Urothelium cell line (cell line): ENCODE measurements at places on chromosomes 3 and 15.

DNA sequence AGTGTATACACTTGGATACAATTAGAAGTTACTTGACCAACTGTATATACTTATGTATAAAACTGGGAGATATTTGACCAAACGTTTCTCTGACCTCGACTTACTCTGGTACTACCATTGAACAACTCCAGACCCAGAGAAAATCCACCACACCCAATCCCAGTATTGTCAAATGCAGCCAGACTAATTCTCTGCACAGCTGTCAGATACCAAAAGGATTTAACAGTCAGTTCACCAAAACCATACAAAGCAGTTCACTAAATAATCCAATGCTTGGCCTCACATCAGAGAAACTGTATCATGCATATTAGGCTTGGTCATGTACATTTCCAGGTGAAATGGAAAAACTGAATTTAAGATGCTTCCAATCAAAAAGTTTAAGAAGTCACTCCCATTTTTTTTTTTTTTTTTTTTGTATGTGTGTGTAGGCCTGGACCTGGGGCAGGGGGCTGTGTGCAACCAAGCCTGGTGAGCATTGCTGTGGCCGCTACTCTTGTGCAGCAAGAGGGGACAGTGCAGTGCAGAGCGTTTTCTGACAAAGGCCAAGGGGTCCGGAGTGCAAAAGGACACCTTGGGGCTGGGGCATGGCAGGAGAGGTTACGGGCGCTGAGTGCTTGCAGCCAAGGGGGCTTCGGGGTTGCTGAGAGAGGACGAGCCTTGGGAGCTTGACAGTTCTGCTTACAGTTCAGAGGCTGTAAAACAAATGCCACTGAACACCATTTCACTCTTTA lies 1.4 kb downstream of the TOMM70 start:
- DNase-seq: no peak

- DNase-seq: no peak
Observed at GRCh38 chr15:74768099-74768770, 13.6 kb upstream of the CSK start.

DNA sequence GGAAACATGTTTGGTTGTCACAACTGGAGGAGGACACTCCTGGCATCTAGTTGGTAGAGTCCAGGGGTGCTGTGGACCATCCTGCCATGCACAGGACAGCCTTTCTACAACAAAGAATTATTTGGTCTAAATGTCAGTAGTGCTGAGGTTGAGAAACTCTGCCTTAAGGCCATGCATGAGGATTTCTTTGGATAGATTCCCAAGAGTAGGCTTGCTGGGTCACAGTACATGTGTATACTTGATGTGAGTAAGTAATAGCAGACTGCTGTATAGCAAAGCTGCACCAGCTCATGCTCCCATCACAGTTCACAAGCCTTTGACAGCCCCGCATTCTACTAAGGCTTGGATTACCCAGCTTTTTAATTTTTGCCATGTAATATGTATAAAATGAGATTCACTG lies 151.3 kb downstream of the MFSD1 start:
- no peak for DNase-seq

DNA sequence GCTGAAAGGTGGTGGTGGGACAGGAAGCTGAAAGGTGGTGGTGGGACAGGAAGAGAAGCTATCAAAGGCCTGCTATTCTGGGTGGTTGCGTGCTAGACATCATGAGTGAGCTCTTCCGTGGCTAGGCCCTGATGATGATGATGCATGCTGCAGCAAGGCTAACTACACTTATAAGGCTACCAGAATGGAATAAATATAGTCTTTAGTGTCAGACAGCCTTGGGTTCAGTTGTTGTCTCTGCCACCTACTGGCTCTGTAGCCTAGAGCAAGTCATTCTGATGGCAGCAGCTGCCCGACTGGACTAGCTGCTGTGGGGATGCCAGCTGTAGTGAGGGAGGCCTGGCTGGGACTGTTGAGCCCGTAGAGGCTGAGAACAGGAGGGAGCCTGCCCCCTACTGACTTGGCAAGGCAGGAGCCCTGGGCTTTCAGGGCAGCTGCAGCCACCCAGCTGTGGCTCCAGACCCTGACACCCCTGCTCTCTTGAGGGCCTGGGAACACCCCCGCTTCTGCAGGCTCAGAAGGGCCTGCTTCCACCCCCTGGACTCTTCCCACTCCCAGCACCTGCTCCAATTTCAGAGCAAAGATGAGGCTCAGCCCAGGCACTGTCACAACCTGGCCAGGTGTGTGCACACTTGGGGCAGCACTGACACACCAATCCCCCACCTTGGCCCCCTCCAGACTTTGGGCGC lies 21.4 kb upstream of the ZBED2 start:
- no peak for DNase-seq

- peak; percentile 56 for DNase-seq
Observed at GRCh38 chr15:64774629-64775493, 528 bp downstream of the RBPMS2 start.

- DNase-seq: no peak
Observed at GRCh38 chr15:88257311-88258092, 963 bp upstream of the NTRK3 start.

DNA sequence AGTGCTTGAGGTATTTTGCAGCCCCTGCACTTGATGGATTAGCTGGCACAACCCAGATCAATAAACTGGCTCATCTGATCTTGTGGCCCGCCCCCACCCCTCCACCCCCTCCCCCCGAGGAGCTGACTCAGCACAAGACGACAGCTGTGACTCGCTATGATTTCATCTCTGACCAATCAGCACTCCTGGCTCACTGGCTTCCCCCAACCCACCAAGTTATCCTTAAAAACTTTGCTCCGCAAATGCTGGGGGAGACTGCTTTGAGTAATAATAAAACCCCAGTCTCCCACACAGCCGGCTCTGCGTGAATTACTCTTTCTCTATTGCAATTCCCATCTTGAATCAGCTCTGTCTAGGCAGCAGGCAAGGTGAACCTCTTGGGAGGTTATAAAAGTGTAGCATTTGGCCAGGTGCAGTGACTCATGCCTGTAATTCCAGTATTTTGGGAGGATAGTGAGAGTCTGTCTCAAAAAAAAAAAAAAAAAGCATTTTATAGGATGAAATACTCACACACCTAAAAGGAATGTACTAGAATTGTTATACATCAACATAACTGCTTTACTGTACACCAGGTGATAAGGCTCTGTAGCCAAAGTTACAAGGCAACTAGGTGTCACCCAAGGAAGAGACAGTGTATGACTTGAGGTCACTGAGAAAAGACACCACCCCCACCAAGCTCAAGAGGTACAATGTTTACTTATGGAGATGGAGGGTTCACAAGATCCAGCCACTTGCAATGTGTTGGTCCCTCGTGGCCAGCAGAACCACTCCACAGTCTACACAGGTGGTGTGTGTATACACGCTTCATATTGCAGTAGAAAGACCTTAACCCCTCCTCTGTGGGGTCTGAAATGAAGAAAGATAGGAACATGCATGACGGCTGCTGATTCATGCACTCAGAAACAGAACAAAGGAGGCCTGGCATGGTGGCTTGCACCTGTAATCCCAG lies 8.6 kb downstream of the ZNF445 start:
- peak; percentile 41 for DNase-seq

- DNase-seq: no peak
Observed at GRCh38 chr3:64730681-64731080, 42.9 kb upstream of the ADAMTS9 start.

GRCh38 chr3:21041621-21042020 lies 709.4 kb downstream of the ZNF385D start:
- DNase-seq: no peak

DNA sequence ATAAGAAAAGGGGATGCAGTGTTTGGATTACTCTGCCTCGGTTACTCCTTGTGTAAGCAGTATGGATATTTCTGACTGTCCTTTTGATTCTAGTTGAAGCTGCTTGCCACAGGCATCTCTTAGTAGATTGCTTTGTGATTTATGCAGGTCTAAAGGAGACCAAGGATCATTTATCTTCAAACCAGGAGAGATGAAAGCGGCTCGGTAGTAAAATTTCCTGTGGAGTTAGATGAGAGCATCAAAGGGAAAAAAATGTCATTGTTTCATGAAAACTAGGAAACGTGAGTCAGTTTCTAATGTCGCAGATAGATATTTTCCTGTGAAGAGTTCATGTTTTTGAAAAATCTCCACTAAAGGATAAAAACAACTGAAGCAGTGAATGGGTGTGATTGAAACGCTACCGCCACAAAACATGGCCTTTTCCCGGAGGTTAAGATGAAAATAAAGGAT lies 254.0 kb upstream of the TBL1XR1 start:
- no peak for DNase-seq

GRCh38 chr15:38695249-38696108 lies 130.9 kb upstream of the RASGRP1 start:
- no peak for DNase-seq

DNA sequence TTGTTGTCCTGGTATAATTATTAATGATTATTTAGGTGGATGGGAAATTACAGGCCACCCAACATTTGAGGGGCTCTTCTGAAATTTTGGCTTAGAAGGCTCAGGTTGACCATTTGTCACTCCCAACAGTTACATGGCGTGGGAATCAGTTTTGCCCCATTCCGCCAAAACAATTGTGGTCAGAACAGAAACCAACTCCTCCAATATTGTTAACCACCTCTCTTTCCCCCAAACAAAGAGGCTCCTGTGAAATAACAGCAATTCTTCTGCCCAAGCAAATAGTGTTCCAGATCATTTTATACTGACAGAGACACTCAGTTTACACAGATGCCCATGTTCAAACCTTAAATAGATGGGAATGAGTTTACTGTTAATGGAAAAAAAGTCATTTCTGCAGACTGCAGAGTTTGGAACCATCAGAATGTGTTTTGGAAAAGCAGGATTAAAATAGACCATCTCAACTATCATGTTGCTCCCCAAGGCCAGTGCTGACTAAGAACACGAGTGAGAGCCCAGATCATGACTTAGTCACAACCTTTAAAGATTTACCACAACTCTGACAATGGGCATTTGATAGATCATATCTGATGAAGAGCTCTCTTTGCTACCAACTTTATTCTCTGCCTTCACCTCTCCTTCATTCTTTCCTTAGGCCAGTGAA lies 102.1 kb downstream of the DUT start:
- no peak for DNase-seq

DNA sequence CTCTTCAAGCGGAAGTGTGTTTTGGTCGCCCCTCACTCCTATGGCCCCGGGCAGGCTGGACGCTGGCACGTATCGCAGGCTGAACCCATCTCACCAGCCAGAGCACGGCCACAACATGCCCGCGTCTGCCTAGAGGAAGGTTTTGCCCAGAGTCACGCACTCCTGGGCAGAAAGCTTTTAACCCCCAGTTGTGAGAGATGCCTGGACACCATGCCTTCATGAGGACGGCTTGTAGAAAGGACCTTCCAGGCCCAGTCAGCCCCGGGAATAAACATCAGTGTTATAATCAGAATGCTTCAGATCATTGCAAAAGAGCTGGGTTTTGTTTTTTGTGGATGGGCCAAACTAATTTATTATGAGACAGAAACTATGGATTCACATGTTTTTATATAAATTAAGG lies 16.5 kb downstream of the CYFIP1 start:
- DNase-seq: no peak

GRCh38 chr15:62781081-62781497 lies 261.5 kb upstream of the TPM1 start:
- DNase-seq: no peak

DNA sequence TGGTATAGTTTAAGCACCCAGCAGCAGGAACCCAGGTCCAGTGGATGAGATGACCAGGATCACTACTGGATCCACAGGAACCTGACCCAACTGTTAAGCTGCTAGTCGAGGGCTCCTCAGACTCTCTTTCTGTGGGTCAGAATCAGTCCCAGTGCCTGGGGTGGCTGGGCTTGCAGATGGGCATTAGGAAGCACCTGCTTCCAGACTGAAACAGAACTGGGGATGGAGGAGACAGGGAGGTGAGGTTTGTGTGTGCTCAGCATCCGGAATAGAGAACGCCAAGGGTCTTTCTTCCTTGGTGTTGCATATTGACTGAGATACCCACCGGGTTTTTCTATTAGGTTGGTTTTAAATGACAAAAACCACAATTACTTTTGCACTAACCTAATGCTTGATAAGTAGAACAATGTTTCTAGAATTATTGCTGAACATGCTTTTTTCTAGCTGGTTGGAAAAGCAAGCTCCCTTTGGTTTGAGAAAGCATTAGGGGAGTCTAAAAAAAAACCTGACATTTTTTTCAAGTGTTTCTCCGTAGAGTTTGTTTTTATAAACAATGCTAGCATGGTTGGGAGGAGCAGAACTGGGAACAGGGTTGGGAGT lies 779 bp downstream of the ST3GAL6 start:
- no peak for DNase-seq

DNA sequence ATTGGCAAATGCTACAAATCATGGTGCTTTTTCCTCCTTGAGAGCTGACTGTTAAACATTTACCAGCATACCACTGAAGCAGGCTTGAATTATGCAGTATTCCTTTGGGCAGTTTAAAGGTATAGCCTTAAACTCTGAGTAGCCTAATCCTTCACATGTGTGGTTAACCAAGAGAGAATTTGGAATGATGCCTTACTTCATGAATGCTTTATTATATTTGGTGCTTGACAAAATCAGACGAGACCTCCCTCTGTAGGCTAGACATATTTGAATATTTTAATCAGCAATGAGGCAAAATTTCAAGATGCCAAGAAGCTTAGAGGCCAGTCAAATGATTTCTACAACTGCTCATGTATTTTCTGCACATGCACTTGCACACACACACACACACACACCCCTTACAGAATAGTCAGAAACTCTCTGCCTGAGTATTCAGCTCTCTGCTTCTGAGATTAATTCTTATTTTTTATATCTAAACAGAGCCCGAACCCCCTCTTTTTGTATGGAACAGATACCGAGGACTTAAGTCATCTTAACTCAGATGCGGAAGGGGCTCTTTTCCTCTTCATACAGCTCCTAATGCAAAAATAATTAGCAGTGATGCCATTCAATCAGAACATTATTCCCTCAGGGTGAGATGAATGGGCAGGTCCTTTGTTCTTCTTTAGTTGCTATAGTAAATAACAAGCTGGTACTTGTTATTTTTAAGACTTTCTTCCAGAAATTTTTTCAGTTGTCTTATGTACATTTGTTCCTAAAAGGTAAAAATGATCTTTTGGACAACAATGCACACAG lies 195.5 kb upstream of the TMC3 start:
- DNase-seq: no peak

DNA sequence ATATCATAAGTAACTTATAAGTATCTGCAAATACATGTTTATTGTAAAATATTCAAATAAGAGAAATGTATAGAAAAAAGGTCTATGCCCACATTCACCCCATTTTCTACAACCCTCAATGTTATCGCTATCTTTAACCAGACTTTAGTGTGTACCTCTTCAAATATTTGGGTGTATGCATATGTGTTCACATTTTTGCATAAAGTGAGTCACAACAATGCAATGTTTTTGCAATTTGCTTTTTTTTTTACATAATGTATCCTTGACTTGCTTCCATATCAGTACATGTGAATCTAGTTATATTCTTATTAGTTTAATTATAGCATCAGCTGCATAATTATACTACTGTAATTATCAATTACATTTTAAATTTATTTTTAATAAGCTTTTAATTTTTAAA lies 117.3 kb upstream of the LYSMD4 start:
- no peak for DNase-seq

- DNase-seq: peak; percentile 56
Observed at GRCh38 chr3:33911525-33912322, 113.3 kb downstream of the PDCD6IP start.

GRCh38 chr3:135216659-135217058 lies 421.6 kb downstream of the EPHB1 start:
- DNase-seq: no peak
